ENCODE measurements at places on chromosomes 2 and 18.
A peak's percentile ranks its signal among the peaks of the same experiment; 100 is the strongest.

- peak; percentile 85 for DNase-seq
Measured at GRCh38 chr2:128585706-128586105, 267.0 kb upstream of the HS6ST1 start.

DNA sequence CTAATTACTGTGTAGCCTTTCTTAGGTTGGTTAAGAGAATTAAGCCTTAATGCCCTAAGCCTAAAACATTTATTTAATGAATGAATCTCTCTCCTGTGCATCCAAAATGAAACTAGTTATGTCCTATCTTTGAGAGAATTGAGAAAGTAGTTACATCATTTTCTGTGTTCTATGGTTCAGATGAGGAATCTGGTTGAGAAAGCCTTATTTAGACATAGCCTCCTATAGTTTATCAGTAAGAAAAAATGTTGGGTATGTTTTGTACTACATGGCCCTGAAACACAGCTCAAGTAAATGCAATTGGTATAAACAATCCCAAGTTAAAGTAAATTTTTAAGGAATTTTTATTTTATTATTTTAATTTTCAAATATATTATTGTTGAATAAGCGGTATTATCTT is 25.9 kb upstream of the RAMP1 start:
- no peak for DNase-seq

GRCh38 chr2:85415980-85416650 is 2.4 kb upstream of the SH2D6 start:
- DNase-seq, result no peak

DNA sequence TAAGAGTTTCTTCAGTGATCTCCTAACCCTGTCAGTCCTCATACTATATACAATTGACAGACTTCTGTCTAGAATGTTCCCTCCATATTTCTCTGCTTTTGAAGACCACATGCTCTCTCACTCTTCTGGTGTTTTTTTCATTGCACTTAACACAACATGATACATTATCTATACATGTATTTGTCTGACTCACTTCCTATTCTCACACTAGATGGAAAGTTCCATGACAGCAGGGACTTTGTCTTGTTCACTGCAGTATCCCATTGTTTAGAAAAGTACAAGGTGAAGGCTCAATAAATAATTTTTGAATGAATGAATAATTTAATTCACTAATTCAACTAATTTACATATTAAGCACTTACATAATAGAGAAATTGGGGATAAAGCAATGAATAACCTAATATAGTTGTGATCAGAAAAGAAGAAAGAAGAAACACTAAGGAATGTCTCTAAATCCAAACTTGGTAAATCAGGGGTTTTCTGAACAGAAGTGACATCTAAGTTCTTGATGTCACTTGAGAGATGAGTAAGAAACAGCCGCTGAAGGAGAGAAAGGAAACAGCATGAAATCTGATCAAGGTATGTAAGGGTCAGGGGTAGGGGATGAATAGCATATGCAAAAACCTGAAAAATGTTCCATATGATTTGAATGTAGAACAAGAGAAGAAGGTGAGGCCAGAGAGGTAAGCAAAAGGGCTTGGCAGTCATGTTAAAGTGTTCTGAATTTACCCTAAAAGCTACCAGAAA is 42.4 kb downstream of the MBD2 start:
- DNase-seq, result peak; percentile 20

DNA sequence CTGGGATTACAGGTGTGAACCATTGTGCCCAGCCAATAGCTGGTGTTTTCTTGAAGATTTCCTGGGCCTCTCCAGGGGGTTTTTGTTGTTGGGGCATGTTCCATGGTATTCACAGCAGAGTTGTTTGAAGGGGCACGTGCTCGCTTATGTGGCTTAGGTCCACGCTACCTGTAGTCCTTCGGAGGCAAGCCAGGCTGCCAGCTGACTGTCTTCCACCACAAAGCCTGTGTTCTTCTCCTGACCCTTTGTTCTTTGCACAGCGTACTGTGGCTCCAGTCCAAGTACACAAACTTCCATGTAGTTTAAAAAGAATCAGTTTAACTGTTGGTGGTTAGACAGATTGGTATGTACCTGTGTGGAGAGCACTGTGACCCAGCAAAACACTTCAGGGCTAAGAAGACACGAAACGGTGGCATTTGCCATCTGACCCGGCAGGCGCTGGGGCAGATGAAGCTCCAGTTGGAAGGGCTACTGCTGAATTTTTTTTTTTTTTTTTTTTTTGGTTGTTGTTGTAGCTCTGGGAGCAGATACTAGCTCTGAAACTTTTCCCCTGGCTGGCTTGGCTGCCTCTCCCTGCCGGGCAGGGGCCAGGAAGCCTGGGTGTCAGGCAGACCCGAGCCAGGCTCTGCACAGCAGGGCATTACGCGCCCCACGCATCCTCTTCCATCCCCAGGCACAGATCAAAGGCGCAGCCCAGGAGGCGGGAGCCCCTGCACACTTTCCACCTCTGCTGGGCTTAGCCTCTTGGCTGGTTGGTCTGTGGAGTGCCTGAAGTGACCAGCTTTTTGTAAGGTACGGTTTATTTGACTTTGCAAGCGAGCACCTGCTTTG is 5.7 kb downstream of the GREB1 start:
- DNase-seq, result no peak
